Right lung (tissue), 10 donors: ENCODE measurements at places on chromosomes 12 and 14. TPM values are rescaled to one million over a fixed set of nuclear protein-coding genes. Genes with fewer than 3 reads are reported as not detected.

Gene CCDC197
- not detected for polyA plus RNA-seq

Gene DAO
- polyA plus RNA-seq: not detected

Gene FBXO34
- polyA plus RNA-seq: 39.8 TPM

Gene LRP1-AS
- 0.64 TPM for polyA plus RNA-seq

Gene RNU6-7
- not detected for polyA plus RNA-seq

Gene PPM1H
- polyA plus RNA-seq: 8.5 TPM

Gene STAT2
- polyA plus RNA-seq: 144 TPM

Gene CPNE6
- polyA plus RNA-seq: not detected

Gene RPS26
- polyA plus RNA-seq: 130 TPM

Gene COX8C
- 0.46 TPM for polyA plus RNA-seq

Gene SYCP3
- polyA plus RNA-seq: 2.9 TPM

Gene OAS2
- 7.0 TPM for polyA plus RNA-seq

Gene INHBC
- 0.29 TPM for polyA plus RNA-seq

Gene PHETA1
- polyA plus RNA-seq: 9.3 TPM

Gene MYF6
- polyA plus RNA-seq: 4.7 TPM

Gene LRTM2
- 0.05 TPM for polyA plus RNA-seq

Gene KRT86
- 0.15 TPM for polyA plus RNA-seq

Gene C12orf60
- polyA plus RNA-seq: 3.2 TPM

Gene FGF23
- polyA plus RNA-seq: not detected

Gene NRXN3
- polyA plus RNA-seq: 1.4 TPM

Gene GYS2
- polyA plus RNA-seq: 0.71 TPM

Gene CNTN1
- polyA plus RNA-seq: 32.6 TPM

Gene KRT73
- 0.13 TPM for polyA plus RNA-seq

Gene TAS2R8
- not detected for polyA plus RNA-seq

Gene TGFB3
- 154 TPM for polyA plus RNA-seq

Gene OTOGL
- 0.46 TPM for polyA plus RNA-seq

Gene UNC119B
- polyA plus RNA-seq: 62.8 TPM

Gene OLR1
- 1.3 TPM for polyA plus RNA-seq

Gene PLEKHG3
- 52.4 TPM for polyA plus RNA-seq

Gene VWF
- 100 TPM for polyA plus RNA-seq

Gene HHIPL1
- polyA plus RNA-seq: 2.4 TPM

Gene SLC10A1
- polyA plus RNA-seq: 0.13 TPM

Gene KRT79
- not detected for polyA plus RNA-seq

Gene TAS2R31
- 1.0 TPM for polyA plus RNA-seq

Gene DUSP16
- 31.3 TPM for polyA plus RNA-seq

Gene RIPK3
- polyA plus RNA-seq: 3.6 TPM

Gene LRRC10
- not detected for polyA plus RNA-seq

Gene DHH
- 0.73 TPM for polyA plus RNA-seq

Gene P2RX7
- 1.5 TPM for polyA plus RNA-seq

Gene KCNA1
- not detected for polyA plus RNA-seq

Gene MANSC4
- 0.29 TPM for polyA plus RNA-seq

Gene ACSS3
- polyA plus RNA-seq: 33.6 TPM

Gene FOXN4
- 0.33 TPM for polyA plus RNA-seq

Gene CLEC1A
- polyA plus RNA-seq: 19.9 TPM

Gene GLI1
- 34.5 TPM for polyA plus RNA-seq

Gene CDCA3
- polyA plus RNA-seq: 27.3 TPM

Gene C14orf39
- 3.4 TPM for polyA plus RNA-seq

Gene ASCL1
- polyA plus RNA-seq: 2.6 TPM

Gene SPIC
- not detected for polyA plus RNA-seq

Gene TMED8
- 15.4 TPM for polyA plus RNA-seq

Gene SLC4A8
- 2.1 TPM for polyA plus RNA-seq

Gene OR4E2
- polyA plus RNA-seq: 0.05 TPM

Gene VRTN
- 0.04 TPM for polyA plus RNA-seq

Gene SLCO1C1
- polyA plus RNA-seq: 2.2 TPM

Gene KRT78
- polyA plus RNA-seq: not detected

Gene SERPINA3
- 1.5 TPM for polyA plus RNA-seq

Gene SLC41A2
- 2.6 TPM for polyA plus RNA-seq

Gene TAS2R50
- 0.26 TPM for polyA plus RNA-seq
